ENCODE measurements at places on chromosomes 11 and 22.

- DNase-seq, result no peak
These were observed 19.4 kb upstream of the SUSD2 start for GRCh38 chr22:24161909-24162308.

DNA sequence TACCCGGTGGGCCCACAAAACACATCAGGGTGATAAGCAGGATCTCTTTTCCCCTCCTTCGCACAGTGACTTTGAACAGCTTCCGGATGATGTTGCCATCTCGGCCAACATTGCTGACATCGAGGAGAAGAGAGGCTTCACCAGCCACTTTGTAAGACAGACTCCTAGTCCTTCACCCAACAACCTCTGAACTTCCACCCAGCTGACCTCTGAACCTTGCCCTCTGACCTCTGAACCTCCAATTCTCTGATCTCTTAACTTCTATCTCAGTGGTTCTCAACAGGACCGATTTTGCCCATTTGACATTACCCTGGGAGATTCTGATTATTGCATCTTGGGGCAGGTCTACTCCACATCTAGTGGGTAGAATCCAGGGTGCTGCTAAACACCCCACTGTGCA is 3.2 kb downstream of the NCF4 start:
- no peak for DNase-seq

- DNase-seq, result no peak
These were observed 10.1 kb downstream of the LIN7C start for GRCh38 chr11:27496461-27496860.

DNA sequence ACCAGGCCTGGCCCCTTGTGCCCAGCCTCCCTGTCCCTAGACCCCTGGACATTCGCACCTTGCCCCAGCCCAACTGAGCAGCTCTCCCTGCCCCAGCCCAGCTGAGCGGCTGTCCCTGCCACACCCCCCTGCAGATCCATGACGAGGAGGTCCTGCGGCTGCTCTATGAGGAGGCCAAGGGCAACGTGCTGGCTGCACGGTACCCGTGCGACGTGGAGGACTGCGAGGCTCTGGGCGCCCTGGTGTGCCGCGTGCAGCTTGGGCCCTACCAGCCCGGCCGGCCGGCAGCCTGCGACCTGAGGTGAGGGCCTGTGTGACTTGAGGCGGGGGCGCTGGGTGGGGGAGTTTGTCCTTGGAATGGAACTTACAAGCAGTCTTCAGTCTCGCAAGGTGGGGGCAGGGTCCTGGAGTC is 7.7 kb downstream of the FRMD8 start:
- DNase-seq, result no peak

- DNase-seq, result no peak
These were observed 62.6 kb upstream of the OLFML1 start for GRCh38 chr11:7422544-7423331.

DNA sequence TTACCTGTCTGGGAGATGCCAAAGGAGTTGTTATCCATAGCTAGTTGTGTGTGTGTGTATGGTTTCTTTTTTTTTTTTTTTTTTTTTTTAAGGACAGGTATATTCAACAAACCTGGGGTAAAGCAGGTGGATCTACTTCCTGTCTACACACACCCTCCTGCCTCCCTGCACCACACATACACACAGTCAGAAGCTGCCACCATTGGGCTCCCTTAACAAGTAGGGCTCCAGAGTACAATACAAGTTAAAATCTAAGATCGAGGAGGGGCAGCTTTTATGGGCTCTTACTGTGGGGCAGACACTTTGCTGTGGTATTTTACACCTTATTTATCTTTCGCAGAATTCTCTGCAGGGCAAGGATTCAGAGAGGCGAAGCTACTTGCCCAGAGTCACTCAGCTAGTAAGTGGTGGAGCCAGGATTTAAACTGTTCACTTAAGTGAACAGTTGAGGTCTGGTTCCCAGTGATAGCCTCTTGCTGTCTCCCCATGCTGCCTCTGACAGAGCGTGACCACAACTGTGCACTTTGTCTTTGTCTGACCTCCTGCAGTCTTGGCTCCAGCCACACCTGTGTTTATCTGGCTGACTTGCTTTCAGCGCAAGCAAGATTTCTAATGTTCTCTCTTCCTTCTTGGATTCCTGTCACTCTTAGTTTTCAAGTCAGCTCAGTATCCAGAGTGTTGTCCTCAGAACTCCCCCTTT is 135.0 kb downstream of the CSNK2A3 start:
- DNase-seq, result no peak

GRCh38 chr11:452203-452744 is 2.2 kb downstream of the PTDSS2 start:
- no peak for DNase-seq

- DNase-seq, result no peak
These were observed 56.0 kb upstream of the TSPAN18 start for GRCh38 chr11:44670794-44671193.

GRCh38 chr11:15185021-15185420 is 70.3 kb downstream of the INSC start:
- DNase-seq, result no peak

- DNase-seq, result no peak
These were observed 18.8 kb upstream of the PRSS23 start for GRCh38 chr11:86781546-86781945.

All from activated T-helper 1 cell treated with anti-CD3 and anti-CD28 coated beads, Interleukin-2, amount 50 U/mL, for 16 hours (primary cell).